Stimulated activated CD8-positive, alpha-beta memory T cell treated with anti-CD3 and anti-CD28 coated beads, Interleukin-12 subunit alpha, Interleukin-12 subunit beta, amount 100 ng/mL, for 1 hour (primary cell): ENCODE measurements at places on chromosomes 6 and 20.

DNA sequence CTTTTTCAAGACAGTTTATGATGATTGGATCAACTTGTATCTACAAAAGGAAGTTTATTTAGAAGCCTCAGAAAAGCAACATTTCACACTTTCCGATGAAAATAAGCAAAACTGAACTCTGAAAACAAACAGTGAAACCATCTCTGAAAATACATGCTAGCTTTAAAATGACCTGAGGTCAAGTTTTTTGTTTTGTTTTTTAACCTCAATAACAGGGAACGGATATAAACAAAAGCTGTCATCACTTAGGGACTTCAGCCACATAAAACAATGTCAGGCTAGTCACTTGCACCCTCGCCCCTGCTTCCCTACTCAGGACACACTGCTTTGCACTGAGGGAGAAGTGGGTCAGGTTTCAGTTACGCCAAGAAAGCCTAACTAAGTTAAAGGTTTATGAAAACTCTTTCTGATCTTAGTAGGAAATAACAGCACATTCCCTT, 11.6 kb downstream of the BACH2 start:
- no peak for DNase-seq

- DNase-seq = no peak
Observed at GRCh38 chr20:21450572-21450971, 53.2 kb upstream of the NKX2-4 start.

DNA sequence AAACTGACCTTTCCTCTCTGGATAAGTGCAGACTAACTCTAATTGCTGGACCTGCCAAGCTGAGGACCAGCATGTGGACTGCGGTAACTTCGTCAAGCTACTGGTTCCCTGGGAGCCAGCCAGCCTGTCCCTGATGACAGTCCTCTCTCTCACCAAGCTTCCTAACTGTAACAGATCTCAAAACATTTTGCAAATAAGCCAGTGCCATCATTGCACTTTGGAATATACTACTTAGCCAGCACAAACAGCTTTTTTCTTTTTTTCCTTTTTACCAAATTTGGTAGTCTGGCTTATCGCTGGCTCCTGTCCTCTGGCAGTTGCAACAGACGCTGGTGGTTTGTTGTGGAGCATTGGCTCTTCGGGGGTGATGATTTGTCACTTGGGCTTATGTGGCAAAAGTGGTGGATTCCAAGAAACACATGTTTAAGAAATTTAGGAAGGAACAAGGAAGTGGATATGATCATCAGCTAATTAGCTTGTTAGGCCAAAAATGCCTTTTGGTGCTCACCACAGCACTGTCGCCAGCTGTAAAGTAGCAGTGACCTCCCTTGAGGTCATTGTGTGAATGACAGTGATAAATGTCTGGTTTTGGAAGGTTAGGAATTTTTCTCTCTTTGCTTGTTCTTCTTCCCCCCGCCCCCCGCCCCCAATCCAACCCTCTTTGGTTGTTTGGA, 171.7 kb downstream of the CLIC5 start:
- DNase-seq = no peak

DNA sequence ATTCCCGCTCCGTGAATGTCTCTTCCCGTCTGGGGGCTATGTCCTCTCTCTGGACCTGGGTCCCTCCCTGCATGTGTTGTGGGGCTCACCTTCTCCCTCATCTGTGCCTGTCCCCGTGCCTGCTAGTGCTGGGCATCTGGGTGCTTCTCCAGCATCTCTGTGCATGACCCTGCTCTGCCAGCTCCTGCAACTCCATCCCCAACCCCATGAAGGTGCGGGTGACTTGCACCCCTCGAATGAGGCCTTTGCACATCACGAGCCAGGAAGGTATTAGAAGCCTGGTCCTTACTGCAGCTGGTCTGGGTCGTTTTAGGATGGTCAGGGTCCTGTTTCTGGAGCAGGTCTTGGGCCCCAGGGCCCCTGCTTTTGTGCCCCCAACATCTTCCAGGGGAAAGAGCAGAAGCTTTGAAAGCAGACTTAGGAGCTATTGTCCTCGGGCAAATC, 109.7 kb downstream of the AGPAT4 start:
- no peak for DNase-seq

GRCh38 chr6:70131528-70131927, 171.4 kb downstream of the COL9A1 start:
- no peak for DNase-seq

DNA sequence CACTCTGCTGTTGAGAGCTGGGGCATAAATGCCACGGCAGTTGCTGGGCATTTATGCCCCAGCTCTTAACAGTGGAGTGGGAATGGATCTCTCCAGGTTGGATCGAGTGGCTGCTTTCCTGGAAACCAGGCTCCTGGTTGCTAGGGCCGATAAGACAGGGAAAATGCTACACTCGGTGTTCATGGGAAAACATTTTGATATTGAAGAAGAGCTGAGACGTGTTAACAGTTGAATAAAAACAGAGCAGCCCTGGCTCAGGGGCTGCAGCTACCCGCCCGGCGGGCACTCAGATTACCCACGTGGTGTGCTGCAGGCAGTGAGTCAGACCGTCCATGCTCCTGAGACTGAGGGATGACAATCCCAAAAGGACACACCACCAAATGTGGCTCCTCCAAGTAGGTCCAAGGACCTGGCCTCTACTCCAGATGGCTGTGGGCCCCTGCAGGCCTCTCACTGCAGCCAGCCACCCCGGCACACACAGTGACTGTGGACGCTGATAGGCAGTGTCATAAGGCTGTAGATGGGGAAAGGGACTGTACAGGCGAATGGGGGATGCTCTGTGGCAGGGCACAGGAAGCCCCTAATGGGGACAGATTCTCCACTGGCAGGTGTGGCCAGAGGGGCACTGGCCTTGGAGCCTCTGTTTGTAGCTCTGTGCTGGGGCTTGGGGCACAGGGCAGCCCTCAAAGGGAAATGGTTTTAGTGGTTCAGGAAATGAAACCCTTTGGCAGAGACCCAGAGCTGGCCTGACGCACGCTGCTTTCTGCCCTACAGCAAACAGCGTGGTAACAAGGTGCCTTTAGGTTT, 237.8 kb downstream of the LY86 start:
- no peak for DNase-seq

- no peak for DNase-seq
Observed at GRCh38 chr6:106608080-106608668, 21.1 kb downstream of the RTN4IP1 start.

DNA sequence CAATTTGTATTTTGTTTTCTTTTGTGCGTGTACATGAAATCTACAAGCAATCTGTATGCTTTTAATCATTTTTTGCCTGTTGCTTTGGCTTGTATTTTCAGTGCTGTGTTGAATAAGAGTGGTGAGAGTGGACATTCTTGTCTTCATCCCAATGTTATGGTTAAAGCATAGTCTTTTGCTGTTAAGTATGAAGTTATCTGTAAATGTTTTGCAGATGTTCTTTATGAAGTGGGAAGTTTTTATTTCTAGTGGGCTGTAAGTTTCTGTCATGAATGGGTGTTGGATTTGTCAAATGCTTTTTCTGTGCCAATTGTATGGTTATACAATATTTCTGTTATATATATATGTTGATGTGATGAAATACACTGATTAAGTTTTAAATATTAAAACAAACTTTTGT, 24.2 kb downstream of the ZKSCAN3 start:
- no peak for DNase-seq

DNA sequence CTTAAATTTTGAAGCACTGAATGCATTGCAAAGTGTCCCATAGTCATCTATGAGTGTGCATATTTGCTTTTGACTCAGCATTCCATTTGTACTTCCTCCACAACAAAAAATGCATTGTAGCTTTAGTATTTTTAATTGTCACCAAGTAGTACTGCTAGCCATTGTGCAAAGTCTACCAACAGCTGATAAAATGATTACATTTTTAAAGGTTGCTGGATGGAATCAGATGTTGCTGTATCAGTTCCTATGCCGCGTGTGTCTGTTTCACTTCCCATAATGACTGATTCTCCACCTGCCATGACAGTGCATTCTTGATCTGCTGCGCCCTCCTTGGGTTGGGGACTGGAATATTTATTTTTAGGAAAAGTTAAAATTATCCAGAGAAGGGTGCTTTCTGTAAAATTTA, 41.2 kb downstream of the SLX4IP start:
- DNase-seq = no peak
